Spinal cord (tissue), 10 donors: ENCODE measurements at places on chromosomes 11 and 22. TPM values are rescaled to one million over a fixed set of nuclear protein-coding genes. Genes with fewer than 3 reads are reported as not detected.

DNA sequence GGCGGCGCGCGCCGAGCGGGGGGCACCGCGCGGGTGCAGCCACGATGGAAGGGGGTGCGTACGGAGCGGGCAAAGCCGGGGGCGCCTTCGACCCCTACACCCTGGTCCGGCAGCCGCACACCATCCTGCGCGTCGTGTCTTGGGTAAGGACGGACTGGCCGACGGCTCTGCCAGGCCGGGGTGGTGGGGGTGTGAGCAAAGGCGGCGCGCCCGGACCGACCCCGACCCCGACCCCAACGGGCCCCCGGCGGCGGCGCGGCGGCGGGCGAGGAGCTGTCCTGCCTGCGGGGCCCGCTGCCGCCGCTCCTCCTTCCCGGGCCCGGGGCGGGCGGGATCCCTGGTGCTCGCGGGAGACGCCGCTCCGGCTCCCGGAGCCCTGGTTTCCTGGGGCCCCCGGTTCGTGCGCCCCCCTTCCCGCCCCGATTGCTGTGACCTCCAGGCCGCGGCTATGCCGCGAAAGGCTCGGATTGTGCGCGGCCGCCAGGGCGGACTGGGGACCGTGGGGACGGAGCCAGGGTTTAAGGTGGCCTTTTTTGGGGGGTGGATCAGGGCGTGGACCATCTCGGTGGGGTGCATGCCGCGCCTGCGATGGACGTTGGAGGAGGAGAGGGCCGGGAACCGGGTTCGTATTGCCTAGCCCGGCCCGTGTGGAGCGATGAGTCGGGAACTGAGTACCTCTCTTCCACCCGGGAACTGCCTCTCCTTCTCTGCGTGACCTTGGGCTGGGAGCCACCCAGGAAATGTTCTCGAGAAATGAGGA lies at the start of gene SYNGR1:
SYNGR1 (plus strand) TSS at position 25 of the 760 bp plus-strand sequence; CDS start at position 45, 20 bp downstream.
- no peak for DNase-seq

GRCh38 chr11:97888641-97889040 lies 1132.1 kb upstream of the CNTN5 start:
- DNase-seq: no peak

The DEPDC7 gene
- total RNA-seq: 12.7 TPM

- DNase-seq: no peak
These were observed 691.9 kb downstream of the FAM181B start for GRCh38 chr11:82041764-82042163.

GRCh38 chr11:125063429-125064043 lies 431 bp downstream of the SLC37A2 start:
- DNase-seq: peak; percentile 28

DNA sequence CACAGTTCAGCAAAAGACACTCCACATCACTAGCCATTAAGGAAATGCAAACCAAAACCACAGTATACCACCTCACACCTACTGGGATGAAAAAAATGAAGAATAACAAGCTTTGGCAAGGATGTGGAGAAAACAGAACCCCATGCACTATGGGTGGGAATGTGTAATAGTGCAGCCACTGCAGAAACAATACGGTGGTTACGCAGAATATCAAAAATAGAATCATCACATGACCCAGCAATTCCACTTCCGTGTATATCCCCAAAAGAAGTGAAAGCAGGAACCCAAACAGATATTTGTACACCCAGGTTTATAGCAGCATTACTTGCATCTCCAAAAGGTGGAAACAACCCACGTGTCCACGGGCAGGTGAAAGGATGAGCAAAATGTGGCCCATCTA lies 20.8 kb downstream of the CARS1 start:
- DNase-seq: no peak

- DNase-seq: no peak
These were observed 6.6 kb downstream of the TRIM34 start for GRCh38 chr11:5631417-5631816.

GRCh38 chr22:26450453-26451185 lies 21.6 kb downstream of the ASPHD2 start:
- no peak for DNase-seq

- DNase-seq: no peak
These were observed 87.7 kb upstream of the ANO3 start for GRCh38 chr11:26244207-26244606.

DNA sequence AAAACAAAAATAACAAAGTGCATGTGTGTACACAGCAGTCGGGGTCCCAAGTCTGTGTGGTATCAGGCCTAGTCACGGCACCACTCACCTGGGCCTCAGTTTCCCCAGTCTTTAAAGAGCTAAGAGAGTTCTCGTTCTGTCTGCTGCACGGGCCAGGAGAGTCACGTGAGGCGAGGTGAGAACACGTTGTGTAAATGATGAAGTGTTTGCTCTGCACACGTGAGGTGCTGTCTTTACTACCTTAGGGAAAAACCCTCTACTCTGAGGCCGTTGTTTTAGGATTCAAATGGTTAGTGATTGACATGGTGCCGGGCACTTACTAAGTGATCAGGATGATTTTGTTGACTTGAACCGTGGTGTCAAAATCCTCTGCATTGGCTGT lies 86.5 kb upstream of the PPARA start:
- no peak for DNase-seq

The GLYAT gene
- not detected for total RNA-seq

The OMP gene
- total RNA-seq: not detected

The OR10D3 gene
- total RNA-seq: not detected

The OR51B2 gene
- 0.22 TPM for total RNA-seq

DNA sequence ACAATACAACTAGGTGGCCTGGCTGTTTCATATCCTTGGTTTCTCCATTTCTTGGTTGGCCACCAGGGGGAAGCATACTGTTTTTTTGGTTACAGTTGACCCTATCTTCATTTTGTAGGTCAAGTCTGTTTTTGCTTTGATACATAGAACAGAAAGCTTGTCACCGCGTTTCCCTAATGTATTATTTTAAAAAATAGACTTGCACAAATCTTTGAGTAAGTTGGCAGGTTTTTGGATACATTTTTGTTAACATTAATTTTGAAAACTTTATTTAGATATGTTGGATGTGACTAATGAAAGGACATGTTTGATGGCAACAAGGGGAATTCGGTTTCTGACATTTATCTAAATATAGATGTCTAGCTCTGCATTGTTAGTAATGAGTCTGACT lies 3.0 kb downstream of the NCR3LG1 start:
- peak; percentile 91 for DNase-seq

- DNase-seq: no peak
These were observed 54.3 kb upstream of the NAV2 start for GRCh38 chr11:19658344-19658743.

DNA sequence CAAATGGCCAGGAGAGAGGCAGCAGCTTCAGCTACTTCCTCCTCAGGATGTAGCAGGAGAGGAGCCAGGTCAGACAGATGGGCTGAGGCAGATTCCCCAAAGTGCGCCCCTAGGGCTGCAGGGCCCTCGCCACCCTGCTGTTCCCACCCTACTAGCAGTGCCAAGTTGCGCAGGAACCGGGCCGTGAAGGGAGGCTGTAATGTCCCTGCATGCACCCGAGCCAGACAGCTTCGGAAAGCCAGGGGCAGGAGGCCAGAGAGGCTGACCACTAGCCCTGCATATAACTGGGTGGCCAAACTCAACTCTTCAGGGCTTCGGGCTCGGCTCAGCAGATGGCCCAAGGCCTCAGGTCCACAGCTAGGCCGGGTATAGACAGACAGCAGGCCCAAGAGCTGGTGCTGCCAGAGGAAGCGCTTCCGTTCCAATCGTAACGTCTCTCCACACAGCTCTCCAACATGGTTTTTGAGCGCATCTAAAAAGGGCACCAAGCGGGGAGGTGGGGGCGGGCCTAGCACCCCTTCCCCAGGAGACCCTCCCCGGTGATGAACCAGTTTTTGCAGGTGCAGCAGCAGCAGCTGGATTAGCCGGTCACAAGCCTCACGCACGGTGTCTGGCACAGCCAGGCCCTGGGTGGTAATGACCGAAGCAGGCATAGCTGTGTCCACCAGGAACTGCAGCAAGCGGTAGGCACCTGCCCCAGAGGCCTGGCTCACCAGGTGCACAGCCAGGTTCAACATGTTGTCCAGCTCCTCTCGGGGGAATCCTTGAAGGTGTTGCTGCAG lies 2.0 kb upstream of the GANAB start:
- no peak for DNase-seq

DNA sequence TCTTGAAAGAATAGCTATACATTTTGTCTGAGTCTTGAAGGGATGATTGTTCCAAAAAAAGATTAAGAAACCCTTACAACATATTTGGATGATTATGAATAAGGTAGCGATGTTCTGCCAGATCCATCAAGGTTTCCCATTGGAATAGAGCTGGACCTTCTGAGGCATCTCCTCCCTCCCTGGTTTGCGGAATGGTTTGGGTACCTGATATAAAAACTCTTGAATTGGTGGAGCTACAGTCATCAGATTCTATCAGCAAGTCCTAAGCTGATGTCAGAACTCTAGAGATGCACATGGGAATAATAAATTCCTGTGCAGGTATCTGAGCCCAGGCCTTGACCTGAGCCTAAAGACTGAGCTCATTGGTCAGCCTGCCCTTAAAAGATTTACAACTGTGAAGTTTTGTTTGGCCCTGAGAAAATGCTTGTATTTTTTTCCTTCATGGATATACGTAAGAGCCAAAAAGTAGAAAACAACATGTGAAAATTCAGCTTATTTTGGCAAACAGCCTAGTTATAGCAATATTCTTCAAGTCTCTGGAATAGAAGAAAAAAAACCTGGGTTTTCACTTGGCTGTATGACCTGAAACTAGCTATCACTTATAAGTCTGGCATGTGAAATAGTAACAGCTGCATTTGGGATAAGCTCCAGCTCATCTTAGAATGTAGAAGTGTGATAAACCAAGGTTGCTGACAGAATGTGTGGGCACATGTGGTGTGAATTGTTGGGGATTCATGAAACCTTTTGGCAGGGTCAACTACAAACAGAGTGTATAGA lies 265.7 kb upstream of the CTSC start:
- DNase-seq: no peak

The THAP12 gene
- total RNA-seq: 68.4 TPM

The TNNI2 gene
- total RNA-seq: 0.89 TPM

DNA sequence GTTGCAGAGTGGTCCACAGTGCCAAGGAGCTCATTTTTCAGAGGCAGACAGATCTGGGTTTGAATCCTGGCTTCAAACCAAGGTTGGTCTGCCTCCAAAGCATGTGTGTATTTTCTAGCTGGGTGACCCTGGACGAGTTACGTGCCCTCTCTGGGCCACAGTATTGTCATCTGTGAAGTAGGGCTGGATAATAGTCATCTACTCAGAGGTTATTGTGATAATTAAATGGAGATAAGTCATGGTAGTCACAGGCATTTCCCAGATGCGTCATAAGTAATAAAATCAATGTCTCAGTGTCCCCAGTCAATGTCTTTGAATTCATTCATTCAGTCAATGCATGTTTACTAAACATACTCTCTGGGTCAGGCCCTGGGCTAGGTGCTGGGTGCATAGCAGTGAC lies 8.6 kb downstream of the OMP start:
- DNase-seq: no peak

GRCh38 chr11:71103266-71103665 lies 149.1 kb downstream of the SHANK2 start:
- no peak for DNase-seq

- no peak for DNase-seq
These were observed 65.4 kb upstream of the ZC3H12C start for GRCh38 chr11:110027627-110028371.

The HPX gene
- 0.89 TPM for total RNA-seq

- DNase-seq: no peak
These were observed 161.6 kb downstream of the CEP164 start for GRCh38 chr11:117488996-117489952.

GRCh38 chr22:38950527-38951295 lies 6.7 kb upstream of the APOBEC3A start:
- DNase-seq: no peak

The TMEM191C gene
- 3.9 TPM for total RNA-seq

The OR51M1 gene
- not detected for total RNA-seq

GRCh38 chr11:117750357-117750756 lies 46.7 kb downstream of the DSCAML1 start:
- DNase-seq: no peak

- no peak for DNase-seq
These were observed 163.2 kb upstream of the NARS2 start for GRCh38 chr11:78737891-78738290.

DNA sequence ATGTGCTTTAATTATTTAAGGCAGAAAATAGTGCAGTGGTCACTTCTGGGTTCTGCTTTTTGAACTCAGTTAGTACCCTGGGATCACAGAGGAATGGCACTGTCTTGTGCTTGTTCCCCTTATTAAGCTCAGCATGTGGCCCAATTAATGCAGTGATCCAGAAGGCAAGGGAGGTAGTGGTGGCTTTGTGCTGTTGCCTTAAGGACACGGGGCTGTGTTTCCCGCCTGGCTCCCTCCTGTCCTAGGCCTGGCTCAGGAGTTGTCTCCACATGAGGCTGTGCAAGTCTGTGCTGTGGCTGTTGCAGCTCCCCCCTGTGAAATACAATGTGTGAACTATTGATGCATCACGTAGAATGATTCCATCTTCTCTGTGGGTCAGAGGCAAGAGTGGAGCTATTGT lies 49.2 kb upstream of the CABP7 start:
- DNase-seq: no peak
